ENCODE measurements at places on chromosomes 3 and 15. TPM values are rescaled to one million over a fixed set of nuclear protein-coding genes. Genes with fewer than 3 reads are reported as not detected.

TOP2B gene
- total RNA-seq = 113 TPM

GRCh38 chr3:23580096-23580713 lies 225.6 kb upstream of the UBE2E1 start:
- H3K36me3 ChIP-seq = no peaks in the 10 kb centered on the region
- H3K27me3 ChIP-seq = no peaks in the 10 kb centered on the region
- H3K27ac ChIP-seq = no peak overlapping the region

MUC20 gene
- 13.2 TPM for total RNA-seq

DNA sequence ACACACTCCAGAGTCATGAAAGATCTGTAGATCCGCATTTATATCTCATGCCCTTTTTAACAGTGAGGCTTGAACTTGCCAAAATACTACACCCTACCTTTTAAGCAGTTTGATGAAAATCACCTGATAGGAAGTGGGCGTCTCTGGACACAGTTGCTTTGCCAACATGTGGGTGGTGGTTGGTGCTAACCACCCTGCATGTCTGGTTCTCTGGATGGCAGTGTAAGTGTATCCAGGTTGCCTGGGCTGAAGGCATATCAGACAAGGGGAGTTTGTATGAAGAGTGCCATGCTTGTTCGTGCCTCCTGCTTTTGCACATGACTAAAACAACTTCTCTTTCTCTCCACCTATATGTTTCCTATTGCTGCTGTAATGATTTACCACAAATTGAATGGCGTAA lies 159.6 kb downstream of the GHSR start:
- peaks cover 27% of the 10 kb centered on the region for H3K4me1 ChIP-seq
- H3K27ac ChIP-seq = no peak overlapping the region
- no peaks in the 10 kb centered on the region for H3K27me3 ChIP-seq
- DNase-seq = no peak

- peaks cover 9% of the 10 kb centered on the region for H3K27me3 ChIP-seq
- H3K36me3 ChIP-seq = peaks cover 7% of the 10 kb centered on the region
- no peak for DNase-seq
Measured at GRCh38 chr15:78988361-78988911, 43.6 kb upstream of the CTSH start.

GRCh38 chr3:126478581-126479310 lies 3.1 kb upstream of the ZXDC start:
- peaks cover 4% of the 10 kb centered on the region for H3K36me3 ChIP-seq
- no peak overlapping the region for H3K4me3 ChIP-seq
- peaks cover 18% of the 10 kb centered on the region for H3K4me1 ChIP-seq
- H3K27ac ChIP-seq = no peak overlapping the region
- DNase-seq = no peak

- H3K27me3 ChIP-seq = no peaks in the 10 kb centered on the region
- no peak overlapping the region for H3K27ac ChIP-seq
- no peaks in the 10 kb centered on the region for H3K4me1 ChIP-seq
- no peak for DNase-seq
- H3K36me3 ChIP-seq = no peaks in the 10 kb centered on the region
Measured at GRCh38 chr15:36961956-36962355, 138.4 kb downstream of the MEIS2 start.

- no peak overlapping the region for H3K4me3 ChIP-seq
- no peaks in the 10 kb centered on the region for H3K27me3 ChIP-seq
- H3K4me1 ChIP-seq = peaks cover 14% of the 10 kb centered on the region
- no peak for DNase-seq
- H3K36me3 ChIP-seq = no peaks in the 10 kb centered on the region
- H3K27ac ChIP-seq = no peak overlapping the region
Measured at GRCh38 chr3:67535006-67535405, 119.4 kb downstream of the SUCLG2 start.

Measured in T-helper 17 cell (primary cell).